ENCODE measurements at places on chromosomes 7 and 10.
A peak's percentile ranks its signal among the peaks of the same experiment; 100 is the strongest.

DNA sequence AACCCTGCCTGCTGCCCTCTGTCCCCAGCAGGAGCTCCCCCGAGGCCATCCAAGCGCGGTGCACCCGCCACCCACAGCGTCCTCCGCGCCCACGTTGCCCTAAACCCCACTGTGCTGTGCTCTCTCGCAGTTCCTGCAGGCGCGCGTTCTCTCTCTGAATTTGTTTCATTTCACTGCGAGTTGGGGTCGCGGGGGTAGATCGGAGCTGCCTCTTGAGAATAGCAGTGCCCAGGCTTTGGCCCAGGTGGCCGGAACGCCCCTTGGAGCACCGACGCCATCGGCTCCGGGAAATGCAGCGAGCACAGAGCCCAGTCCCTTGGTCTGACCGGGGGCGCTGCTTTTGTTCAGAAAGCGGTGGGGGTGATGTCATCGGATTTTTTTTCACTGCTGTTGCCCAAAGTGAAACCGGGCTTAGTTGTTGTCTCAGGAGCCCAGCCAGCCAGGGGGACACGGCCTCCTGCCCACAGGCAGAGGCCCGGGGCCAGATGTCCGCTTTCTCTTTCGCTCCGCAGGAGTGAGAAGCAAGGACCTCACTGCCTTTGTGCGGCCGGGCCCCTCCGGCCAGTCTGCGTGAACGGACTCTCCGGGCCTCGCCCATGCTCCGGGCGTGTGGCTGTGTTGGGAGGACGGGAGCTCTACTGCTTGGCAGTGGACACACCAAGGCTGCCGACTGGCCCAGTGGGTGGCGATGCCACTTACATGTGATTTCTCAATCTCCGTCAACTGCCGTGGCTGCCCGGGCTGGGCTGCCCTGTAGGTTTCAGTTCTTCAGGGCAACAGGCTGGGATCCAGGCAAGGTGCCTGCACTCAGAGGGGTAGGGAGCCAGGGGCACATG is 43.1 kb downstream of the FOXK1 start:
- DNase-seq = peak; percentile 26

GRCh38 chr7:107180378-107180777 is 11.6 kb downstream of the HBP1 start:
- peak; percentile 47 for DNase-seq

DNA sequence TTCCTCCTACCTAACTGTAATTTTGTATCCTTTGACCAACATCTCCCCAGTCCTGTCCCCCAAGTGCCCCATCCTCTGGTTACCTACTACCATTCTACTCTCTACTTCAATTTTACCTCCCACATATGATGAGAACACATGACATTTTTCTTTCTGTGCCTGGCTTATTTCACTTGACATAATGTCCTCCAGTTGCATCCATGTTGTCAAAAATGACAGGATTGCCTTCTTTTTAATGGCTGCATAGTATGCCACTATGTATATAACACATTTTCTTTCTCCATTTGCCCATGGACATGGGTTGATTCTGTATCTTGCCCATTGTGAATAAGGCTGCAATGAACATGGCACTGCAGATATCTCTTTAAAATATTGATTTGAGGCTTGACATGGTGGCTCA is 33.7 kb downstream of the GLI3 start:
- no peak for DNase-seq

- no peak for DNase-seq
Observed at GRCh38 chr10:45371560-45371959, 2.5 kb upstream of the ALOX5 start.

DNA sequence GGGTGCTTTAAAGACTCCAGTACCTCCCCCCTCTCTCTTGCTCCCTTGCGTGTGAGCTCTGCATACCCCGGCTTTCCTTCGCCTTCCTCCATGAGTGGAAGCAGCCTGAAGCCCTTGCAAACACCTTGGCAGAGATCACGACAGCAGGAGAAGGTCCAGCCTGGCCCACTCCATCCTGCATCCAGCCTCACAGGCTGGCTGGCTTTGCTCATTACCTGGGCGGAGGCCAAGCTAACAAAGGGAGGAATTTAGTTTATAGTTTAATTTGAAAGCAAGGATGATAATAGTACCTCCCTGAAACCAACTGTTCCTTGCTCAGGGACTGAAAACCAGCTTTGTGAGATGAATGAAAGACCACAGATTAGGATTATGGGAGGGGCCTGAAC is 99.4 kb downstream of the PRKAG2 start:
- DNase-seq = no peak

DNA sequence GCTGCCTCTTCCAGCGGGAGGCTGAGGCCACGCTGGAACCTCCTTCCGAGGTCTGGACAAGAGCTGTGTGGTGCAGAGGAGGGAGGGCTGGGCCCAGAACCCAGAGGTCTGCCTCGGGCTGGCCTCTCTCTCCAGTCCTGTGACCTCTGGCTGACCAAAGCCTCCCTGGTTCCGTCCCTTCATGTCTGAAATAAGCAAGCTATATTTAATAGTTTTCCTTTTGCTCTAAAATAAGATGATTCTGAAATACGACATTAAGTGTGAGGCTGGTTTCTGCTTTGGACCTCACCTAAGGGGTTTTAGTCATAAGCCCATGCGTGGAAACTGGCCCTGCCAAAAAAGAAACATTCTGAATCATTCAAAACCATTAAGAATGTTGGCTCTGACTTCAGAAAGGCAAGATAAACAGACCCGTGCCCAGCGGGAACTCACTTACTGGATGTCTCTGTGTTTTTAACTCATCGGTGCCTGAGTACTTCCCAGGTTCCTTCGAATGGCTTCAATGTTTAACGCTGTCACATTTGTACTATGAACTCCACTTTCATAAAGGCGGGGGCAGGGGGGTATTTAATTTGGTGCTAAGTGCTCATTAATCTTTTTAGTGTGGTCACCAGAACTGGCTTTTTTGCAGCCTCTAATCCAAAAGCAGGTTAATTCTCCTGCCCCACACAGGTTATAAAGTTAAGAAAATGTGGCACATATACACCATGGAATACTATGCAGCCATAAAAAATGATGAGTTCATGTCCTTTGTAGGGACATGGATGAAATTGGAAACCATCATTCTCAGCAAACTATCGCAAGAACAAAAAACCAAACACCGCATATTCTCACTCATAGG is 157.5 kb upstream of the KLF14 start:
- DNase-seq = no peak

DNA sequence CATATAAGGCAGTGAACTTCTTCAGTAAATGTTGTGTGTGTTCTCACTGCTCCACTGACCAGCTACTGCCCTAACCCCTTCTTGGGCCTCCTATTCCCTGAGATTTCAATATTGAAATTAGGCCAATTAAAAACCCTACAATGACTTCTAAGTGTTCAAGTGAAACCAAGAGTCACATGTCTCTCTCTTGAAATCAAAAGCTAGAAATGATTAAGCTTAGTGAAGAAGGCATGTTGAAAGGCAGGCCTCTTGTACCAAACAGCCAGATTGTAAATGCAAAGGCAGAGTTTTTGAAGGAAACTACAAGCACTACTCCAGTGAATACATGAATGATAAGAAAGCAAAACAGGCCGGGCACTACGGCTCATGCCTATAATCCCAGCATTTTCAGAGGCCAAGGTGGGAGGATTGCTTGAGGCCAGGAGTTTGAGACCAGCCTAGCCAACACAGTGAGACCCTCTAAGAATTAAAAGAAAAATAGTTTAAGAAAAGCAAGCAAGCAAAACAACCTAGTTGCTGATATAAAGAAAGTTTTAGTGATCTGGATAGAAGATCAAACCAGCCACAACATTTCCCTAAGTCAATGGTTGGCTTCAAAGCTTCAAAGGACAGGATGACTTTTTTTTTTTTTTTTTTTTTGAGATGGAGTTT is 22.3 kb downstream of the BRAF start:
- no peak for DNase-seq

GRCh38 chr10:100653957-100654781 is 91.2 kb upstream of the PAX2 start:
- DNase-seq = no peak

GRCh38 chr10:59019603-59020002 is 156.8 kb upstream of the PHYHIPL start:
- no peak for DNase-seq

GRCh38 chr10:101000915-101001658 is 1.5 kb downstream of the LZTS2 start:
- no peak for DNase-seq

GRCh38 chr10:84820120-84820519 is 491.7 kb downstream of the CCSER2 start:
- DNase-seq = no peak

DNA sequence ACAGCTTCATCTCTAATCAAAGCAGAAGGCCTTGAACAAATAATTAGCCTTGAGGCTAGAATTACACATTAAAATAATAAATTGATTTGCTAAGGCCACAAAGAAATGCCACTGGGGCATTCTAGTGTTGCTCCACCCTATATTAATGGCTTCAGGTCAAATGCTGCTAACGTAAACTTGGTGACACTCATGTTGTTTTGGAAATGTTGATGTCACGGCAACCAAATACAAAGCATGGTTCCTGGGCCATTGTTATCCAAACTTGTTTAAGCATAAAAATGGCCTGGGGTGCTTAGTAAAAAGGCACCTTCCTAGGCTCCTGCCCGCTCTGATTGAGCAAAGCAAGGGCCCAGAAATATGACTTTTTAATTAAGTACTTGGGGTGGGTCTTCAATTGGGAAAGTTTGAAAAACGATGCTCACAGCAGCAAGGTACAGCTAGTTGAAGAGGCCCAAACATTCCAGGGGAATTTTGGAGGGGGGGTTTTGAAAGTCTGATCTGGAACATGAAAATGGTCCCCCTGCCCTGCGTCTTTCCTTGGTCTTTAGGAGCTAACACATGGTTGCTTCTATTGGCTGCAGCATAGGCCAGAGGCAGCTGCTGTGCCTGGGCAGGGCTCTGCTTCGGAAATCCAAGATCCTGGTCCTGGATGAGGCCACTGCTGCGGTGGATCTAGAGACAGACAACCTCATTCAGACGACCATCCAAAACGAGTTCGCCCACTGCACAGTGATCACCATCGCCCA is 67.8 kb downstream of the ABCC2 start:
- DNase-seq = no peak

GRCh38 chr7:143846692-143847091 is 55.3 kb downstream of the TCAF1 start:
- no peak for DNase-seq

DNA sequence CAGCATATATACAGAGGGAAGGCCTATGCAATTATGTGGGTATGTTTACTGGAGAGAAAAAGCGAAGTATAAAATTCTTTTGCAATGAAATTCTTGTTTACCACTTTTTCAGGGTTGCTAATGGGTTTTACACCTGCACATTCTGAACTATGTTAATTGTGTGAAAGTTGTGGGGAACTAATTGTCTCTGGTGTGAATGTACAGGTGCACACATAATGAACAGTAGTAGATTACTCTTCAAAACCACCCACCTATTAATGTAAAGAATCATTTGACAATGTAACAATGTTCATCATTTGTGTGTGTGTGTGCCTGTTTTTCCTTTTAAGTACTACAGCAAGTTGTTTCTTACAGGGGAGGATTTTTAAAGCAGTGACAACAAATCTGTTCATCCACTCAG is 80.0 kb upstream of the FEZF1 start:
- DNase-seq = no peak

DNA sequence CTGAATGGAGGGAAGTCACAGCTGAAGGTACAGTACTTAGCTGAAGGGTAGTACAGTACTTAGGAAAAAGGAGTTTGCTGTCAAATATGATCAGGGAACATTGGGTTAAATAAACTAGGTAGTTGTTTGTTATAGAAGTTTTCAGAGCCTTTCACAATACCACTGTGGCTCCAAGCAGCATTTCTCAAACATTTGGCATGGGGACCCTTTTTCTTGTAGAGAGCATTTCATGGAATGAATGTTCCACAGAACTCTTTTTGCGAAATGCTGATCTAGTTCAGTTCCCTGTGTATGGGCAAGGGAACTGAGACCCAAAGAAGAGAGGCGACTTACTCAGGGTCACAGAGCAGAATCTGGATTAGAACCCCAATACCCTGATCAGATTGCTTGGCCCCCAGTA is 31.5 kb upstream of the DDX50 start:
- DNase-seq = no peak

DNA sequence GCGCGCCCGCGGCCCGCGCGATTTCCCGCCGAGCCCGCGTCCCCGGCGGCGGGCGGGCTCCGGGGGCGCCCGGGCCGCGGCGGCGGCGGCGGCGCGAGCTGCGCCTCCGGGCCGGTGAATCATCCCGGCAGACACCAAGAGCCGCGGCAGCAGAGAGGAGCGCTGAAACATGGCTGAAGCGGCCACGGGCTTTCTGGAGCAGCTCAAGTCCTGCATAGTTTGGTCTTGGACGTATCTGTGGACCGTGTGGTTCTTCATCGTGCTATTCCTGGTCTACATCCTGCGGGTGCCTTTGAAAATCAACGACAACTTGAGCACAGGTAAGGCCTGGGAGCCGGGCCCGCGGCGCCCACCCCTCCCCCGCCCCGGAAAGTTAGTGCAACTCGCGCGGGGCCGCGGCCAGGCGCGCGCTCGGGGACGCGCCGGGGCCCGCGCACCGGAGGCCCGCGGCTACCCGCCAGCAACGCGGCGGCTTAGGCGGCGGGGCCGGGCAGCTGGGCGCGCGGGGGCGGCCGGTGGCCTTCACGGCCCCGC is at the start of gene ST7:
TSS of gene ST7 (plus strand) at position 130 of the 534 bp plus-strand sequence. CDS start at position 170, 40 bp downstream.
- peak; percentile 34 for DNase-seq

GRCh38 chr10:79101560-79102497 is 33.1 kb downstream of the ZMIZ1 start:
- DNase-seq = no peak

GRCh38 chr7:151280388-151281019 is 32.0 kb upstream of the SMARCD3 start:
- DNase-seq = no peak

DNA sequence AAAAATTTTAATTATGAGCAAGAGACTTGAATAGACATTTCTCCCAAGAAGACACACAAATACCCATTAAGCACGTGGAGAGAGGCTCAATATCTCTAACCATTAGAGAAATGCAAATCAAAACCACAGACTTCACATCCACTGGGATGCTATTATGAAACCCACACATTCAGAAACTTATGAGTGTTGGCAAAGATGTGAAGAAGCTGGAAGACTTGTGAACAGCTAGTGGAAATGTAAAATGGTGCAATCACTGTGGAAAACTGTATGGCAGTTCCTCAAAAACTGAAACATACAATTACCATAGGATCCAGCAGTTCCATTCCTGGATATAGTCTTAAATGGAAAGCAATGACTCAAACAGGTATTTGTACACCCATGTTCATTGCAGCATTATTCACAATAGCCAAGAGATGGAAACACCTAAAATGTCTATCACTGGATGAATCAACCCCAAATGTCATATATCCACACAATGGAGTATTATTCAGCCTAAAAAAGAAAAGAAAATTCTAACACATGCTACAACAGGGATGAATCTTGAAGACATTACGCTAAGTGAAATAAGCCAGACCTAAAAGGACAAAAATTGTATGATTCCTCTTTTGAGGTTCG is 53.5 kb upstream of the FRMD4A start:
- no peak for DNase-seq

GRCh38 chr10:117656385-117657367 is 114.1 kb downstream of the EMX2 start:
- DNase-seq = no peak

- no peak for DNase-seq
Observed at GRCh38 chr10:69817078-69817581, 15.4 kb downstream of the COL13A1 start.

GRCh38 chr10:7937315-7937945 is 117.1 kb upstream of the GATA3 start:
- no peak for DNase-seq
